ENCODE measurements at places on chromosomes 1 and 21. TPM values are rescaled to one million over a fixed set of nuclear protein-coding genes. Genes with fewer than 3 reads are reported as not detected.
A peak's percentile ranks its signal among the peaks of the same experiment; 100 is the strongest.

DNA sequence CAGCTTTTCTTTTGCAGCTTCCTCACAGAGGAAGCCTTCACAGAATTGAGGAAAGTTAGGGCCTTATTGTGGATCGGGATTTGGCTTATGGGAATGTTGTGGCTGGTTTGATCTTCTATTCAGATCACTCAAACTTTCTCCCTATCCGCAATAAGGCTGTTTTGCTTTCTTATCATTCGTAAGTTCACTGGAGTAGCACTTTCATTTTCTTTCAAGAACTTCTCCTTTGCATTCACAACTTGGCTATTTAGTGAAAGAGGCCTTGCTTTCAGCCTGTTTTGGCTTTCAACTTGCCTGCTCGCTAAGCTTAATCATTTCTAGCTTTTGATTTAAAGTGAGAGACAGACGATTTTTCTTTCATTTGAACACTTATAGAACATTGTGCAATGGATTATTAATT is 181.9 kb upstream of the B3GALT2 start:
- no peaks in the 10 kb centered on the region for H3K4me1 ChIP-seq
- no peak overlapping the region for H3K4me3 ChIP-seq
- no peak for DNase-seq
- no peaks in the 10 kb centered on the region for H3K27me3 ChIP-seq
- H3K36me3 ChIP-seq = no peaks in the 10 kb centered on the region
- no peak overlapping the region for H3K27ac ChIP-seq

DNA sequence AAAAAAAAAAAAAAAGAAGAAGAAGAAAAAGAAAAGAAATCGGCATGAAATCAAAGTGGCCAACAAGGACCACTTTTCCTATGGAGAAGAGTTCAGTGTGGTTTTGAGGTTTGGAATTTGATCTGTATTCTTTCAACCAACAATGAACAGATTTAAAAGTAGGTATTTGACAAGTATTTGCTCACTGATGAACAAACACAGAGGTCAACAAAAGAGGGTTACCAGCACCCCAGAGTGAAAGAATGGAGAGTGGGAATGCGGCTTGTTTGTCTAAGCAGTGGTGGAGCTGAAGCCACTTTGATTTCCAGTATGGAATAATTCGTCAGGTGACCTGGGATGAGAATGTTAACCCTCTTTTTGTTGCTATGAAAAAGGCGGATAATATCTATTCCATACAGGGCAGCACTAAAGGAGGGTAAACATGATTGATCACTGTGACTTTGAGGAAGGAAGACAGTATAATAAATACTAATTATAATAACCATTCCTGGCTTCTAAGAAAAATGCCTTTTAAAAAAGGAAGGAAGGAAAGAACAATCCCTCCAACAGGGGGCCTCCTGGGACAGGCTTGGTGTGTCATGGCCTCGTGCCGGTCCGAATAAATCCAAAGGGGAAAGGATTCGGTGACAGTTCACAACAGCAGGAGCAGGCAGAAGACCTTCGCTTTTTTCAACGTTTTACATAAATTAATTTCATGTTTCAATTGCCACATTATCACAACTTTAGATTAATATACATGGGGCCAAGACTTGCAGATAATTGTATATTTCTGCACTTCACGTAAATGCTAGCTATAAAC is 37.2 kb upstream of the SIM2 start:
- H3K4me1 ChIP-seq = no peaks in the 10 kb centered on the region
- H3K27ac ChIP-seq = no peak overlapping the region
- no peak for DNase-seq
- H3K4me3 ChIP-seq = no peak overlapping the region
- peaks cover 23% of the 10 kb centered on the region for H3K27me3 ChIP-seq

GRCh38 chr1:94743862-94744261 is 76.3 kb upstream of the SLC44A3 start:
- no peaks in the 10 kb centered on the region for H3K4me1 ChIP-seq
- no peak overlapping the region for H3K27ac ChIP-seq

- H3K4me1 ChIP-seq = no peaks in the 10 kb centered on the region
- H3K4me3 ChIP-seq = no peak overlapping the region
- DNase-seq = no peak
- H3K36me3 ChIP-seq = no peaks in the 10 kb centered on the region
- no peaks in the 10 kb centered on the region for H3K27me3 ChIP-seq
- H3K27ac ChIP-seq = no peak overlapping the region
Measured at GRCh38 chr1:244773513-244773912, 61.9 kb upstream of the COX20 start.

DNA sequence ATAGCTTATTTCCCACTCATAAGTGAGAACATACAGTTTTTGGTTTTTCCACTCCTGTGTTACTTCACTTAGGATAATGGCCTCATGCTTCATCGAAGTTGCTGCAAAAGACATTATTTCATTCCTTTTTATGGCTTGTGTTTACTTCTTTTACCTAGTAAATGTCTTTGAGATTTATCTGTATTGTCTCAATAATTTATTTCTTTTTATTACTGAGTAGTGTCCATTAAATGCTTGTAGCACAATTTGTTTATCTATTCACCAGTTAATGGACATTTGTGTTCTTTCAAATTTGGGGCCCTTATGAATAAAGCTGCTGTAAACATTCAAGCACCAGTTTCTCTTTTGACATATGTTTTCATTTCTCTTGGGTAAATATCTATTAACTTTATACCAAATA is 86.0 kb downstream of the UCHL5 start:
- no peak overlapping the region for H3K27ac ChIP-seq
- H3K4me3 ChIP-seq = no peak overlapping the region
- no peak for DNase-seq
- no peaks in the 10 kb centered on the region for H3K36me3 ChIP-seq
- H3K4me1 ChIP-seq = no peaks in the 10 kb centered on the region
- H3K27me3 ChIP-seq = no peaks in the 10 kb centered on the region

GRCh38 chr21:43972850-43973633 is 39.1 kb upstream of the TRAPPC10 start:
- H3K27me3 ChIP-seq = no peaks in the 10 kb centered on the region
- H3K4me1 ChIP-seq = peaks cover 12% of the 10 kb centered on the region
- H3K27ac ChIP-seq = no peak overlapping the region
- no peak overlapping the region for H3K4me3 ChIP-seq
- H3K36me3 ChIP-seq = peaks cover 38% of the 10 kb centered on the region

- H3K27me3 ChIP-seq = no peaks in the 10 kb centered on the region
- H3K4me1 ChIP-seq = peaks cover 5% of the 10 kb centered on the region
- H3K27ac ChIP-seq = peak overlapping the region; percentile 31
- H3K36me3 ChIP-seq = peaks cover 4% of the 10 kb centered on the region
- no peak for DNase-seq
Measured at GRCh38 chr1:234473118-234473517, 5.9 kb downstream of the TARBP1 start.

GRCh38 chr1:68087184-68087583 is 36.8 kb upstream of the DIRAS3 start:
- no peaks in the 10 kb centered on the region for H3K4me1 ChIP-seq
- no peaks in the 10 kb centered on the region for H3K36me3 ChIP-seq
- H3K27me3 ChIP-seq = no peaks in the 10 kb centered on the region
- no peak overlapping the region for H3K4me3 ChIP-seq
- no peak for DNase-seq
- no peak overlapping the region for H3K27ac ChIP-seq

DNA sequence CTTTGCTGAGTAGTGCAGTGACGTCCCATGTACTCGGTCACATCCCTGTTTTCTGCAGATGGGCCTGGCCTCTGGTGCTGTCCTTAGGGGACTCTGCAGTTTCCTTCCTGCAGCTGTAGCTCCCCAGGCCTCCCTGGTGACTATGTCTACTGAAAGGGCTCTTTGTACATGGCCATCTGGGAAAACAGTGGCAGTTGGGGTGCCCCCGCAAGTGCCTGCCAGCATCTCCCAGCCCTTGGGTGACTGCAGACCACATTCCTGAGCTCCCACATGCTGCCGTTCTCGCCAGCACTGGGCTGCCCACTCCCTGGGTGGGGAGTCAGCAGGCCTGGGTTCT is 37.5 kb upstream of the KCNA10 start:
- H3K36me3 ChIP-seq = no peaks in the 10 kb centered on the region
- no peak overlapping the region for H3K4me3 ChIP-seq
- DNase-seq = no peak
- H3K4me1 ChIP-seq = peaks cover 5% of the 10 kb centered on the region
- peaks cover 83% of the 10 kb centered on the region for H3K27me3 ChIP-seq
- no peak overlapping the region for H3K27ac ChIP-seq

GRCh38 chr21:35995522-35996088 is 64.7 kb downstream of the SETD4 start:
- H3K4me1 ChIP-seq = peaks cover 3% of the 10 kb centered on the region
- no peak overlapping the region for H3K4me3 ChIP-seq
- no peak overlapping the region for H3K27ac ChIP-seq
- no peak for DNase-seq

- DNase-seq = no peak
- H3K27ac ChIP-seq = no peak overlapping the region
- peaks cover 32% of the 10 kb centered on the region for H3K4me1 ChIP-seq
- no peak overlapping the region for H3K4me3 ChIP-seq
Measured at GRCh38 chr1:24557711-24558131, 1.8 kb downstream of the NCMAP start.

DNA sequence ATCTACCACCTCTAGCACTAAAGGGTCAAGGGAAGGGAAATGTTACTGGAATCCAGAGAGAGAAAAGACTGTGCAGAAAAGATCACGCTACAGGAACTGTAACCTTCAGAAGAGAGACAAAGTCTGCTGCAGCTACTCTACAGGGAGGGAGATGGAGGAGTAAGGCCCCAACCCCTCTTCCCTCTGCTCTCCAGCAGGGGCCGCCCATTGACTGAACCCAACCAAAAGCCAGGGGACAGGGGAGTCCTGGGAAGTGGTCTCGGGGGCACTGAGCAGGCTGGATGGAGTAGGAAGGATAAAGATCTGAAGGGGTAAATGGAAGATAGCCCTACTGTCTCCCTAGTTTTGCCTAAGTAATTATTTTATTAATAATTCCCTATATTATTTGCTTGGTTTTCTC is 72.8 kb upstream of the NR5A2 start:
- no peak overlapping the region for H3K4me3 ChIP-seq
- H3K27me3 ChIP-seq = no peaks in the 10 kb centered on the region
- no peaks in the 10 kb centered on the region for H3K36me3 ChIP-seq
- H3K27ac ChIP-seq = no peak overlapping the region
- DNase-seq = no peak
- H3K4me1 ChIP-seq = no peaks in the 10 kb centered on the region

- H3K36me3 ChIP-seq = peaks cover 3% of the 10 kb centered on the region
- no peaks in the 10 kb centered on the region for H3K27me3 ChIP-seq
- no peaks in the 10 kb centered on the region for H3K4me1 ChIP-seq
- H3K4me3 ChIP-seq = no peak overlapping the region
- no peak for DNase-seq
Measured at GRCh38 chr1:116529681-116530080, 41.1 kb downstream of the CD58 start.

DNA sequence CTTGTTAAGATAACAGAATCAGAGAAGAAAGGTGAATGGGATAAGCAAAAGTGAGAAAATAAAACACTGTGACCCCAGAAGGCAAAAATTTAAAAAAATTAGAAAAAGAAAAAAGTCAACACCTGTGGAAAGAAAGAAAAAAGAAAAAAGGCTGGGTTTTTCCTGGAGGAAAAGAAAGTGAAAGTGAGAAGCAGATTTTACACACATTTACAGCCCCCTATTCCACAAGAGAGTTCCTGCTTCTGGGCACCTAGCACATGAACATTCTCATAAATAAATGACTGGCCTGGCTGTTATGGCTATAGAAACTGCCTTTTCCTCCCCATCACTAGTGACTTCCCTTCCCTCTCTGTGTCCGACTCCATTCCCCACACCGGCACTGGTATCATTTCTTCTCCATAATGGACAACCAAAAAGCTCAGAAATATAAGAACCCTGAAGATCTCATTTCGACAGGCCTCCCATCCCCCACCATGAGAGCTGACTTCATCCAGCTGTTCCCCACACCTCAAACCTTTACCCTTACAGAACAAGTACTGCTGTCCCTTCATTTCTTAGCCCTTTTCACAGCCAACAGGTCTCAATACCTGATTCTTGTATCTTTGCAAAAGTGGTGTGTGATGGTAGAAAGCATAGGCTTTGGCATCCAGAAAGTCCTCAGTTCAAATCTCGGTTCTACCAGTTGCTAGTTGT is 12.6 kb downstream of the MTF1 start:
- H3K27ac ChIP-seq = no peak overlapping the region
- no peak overlapping the region for H3K4me3 ChIP-seq
- DNase-seq = no peak
- H3K36me3 ChIP-seq = peaks cover 7% of the 10 kb centered on the region

DNA sequence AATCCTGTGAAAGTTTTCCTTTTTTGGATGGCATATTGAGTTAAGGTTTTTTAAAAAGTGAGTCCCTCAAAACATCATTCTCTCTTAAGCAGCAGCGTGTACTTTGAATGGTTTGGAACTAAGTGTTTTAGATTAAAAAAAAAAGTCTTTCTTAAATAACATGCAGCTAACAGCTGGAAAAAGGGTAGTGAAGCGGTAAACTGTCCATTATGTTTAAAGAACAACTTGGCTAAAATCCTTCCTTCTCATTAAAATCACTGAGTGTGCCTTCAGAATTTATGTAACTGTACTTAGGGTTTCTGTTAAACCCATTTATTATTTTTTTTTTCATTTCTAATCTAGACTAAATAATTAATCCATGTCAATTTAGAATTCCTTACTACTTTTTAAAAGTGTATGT is 254.2 kb upstream of the ADAMTS5 start:
- no peak overlapping the region for H3K27ac ChIP-seq
- H3K36me3 ChIP-seq = no peaks in the 10 kb centered on the region
- no peaks in the 10 kb centered on the region for H3K27me3 ChIP-seq
- H3K4me3 ChIP-seq = no peak overlapping the region

DNA sequence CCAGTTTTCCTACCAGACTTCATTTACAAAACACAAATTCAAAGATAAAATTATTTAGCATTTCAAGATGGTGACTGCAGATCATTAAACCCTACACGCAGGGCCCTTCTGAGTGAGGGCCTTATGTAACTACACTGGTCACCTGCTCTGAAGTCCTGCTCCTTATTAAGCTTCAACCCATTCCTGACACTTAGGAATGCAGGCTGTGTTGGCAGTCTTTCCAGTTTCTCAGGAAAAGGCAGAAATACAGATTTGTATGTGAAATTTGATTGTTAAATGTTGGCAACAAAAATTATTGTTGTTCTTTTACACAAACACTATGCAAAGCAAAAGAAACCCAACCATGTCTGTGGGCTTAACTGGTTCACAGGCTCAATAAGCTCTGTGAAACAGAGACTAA is 25.8 kb upstream of the BCAS2 start:
- H3K4me3 ChIP-seq = no peak overlapping the region
- H3K27ac ChIP-seq = no peak overlapping the region
- H3K4me1 ChIP-seq = no peaks in the 10 kb centered on the region
- no peaks in the 10 kb centered on the region for H3K36me3 ChIP-seq
- H3K27me3 ChIP-seq = peaks cover 5% of the 10 kb centered on the region

Gene CRP
- 0.05 TPM for total RNA-seq

Gene C4BPB
- total RNA-seq = 0.71 TPM

Gene KDF1
- total RNA-seq = 2.5 TPM

Gene SFN
- total RNA-seq = 16.7 TPM

Gene DOCK7
- 19.2 TPM for total RNA-seq

Gene RNPEP
- total RNA-seq = 20.0 TPM

Gene STPG1
- 3.3 TPM for total RNA-seq

Gene CHODL
- total RNA-seq = 0.76 TPM

Gene COL9A2
- 3.4 TPM for total RNA-seq

Gene AIM2
- 3.8 TPM for total RNA-seq

Gene OR2L3
- total RNA-seq = not detected

Gene NTNG1
- total RNA-seq = 5.1 TPM

All from thymus (tissue), 14 donors.